ENCODE measurements at places on chromosomes 1 and 21.

DNA sequence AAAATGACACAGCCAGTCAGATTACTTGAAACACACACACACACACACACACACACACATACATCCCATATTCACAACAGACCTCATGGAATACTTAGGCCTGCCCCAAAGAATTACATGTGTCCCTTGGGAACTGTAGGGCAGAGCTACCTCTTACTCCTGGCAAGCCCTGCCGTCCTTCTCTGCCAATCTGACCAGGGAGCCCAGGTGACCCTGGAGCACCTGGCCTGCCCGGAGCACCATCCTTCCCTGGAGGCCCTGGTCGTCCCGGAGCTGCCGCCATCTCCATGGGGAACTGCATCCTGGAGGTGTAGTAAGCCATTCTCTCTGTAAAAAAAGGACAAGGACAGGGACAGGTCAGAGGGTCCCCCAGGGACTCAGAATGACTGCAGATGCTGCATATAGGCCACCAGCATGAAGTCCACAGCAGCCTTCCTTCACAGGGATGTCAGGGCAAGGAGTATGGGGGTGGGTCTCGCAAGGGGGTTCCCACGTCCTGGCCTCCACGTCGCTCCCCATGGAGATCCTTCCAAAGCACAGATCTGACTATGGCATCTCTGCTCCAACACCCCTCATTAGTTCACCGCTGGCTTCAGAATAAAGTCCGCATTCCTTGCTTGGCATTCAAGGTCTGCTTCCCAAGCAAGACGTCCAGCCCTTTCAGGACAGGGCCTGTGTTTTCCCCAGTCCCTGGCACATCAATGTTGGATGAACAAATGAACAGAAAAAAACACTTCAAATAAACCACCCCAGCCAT lies 9.2 kb upstream of the PEF1 start:
- DNase-seq = no peak

DNA sequence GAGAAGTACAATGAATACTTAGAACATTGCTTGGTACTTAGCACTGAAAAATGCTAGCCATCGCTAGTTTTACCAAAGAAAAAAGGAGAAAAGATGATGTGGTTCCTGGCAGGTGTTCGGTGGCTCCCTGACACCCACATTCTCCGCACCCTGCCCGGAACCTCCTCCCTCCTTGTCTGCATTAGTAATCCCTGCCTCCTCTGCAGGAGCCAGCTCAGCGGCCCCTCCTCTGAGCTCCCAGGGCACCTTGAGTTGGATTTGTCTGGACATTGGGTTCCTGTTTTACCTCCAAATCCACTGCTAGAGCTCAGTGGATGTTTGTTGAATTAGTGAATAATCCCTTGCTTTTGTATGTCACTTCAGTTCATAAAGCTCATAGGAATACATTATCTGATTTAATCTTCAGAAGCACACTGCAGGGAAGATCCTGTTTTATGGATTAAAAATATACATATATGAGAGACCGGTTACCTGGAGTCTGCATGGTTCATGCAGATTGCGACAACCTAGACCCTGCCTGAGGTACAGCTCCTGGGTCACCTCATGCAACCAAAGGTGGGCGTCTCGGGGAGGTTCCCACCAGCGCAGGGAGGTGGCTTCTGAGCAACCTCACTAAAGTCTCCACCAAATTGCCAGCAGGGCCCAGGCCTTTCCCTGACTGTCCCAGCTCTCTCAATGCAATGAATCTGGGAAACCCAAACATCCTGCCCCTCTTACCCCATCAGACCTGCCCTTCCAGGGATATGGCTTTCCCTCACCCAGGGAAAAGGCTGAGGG lies 24.2 kb downstream of the PCAT6 start:
- DNase-seq = no peak

- DNase-seq = no peak
Observed at GRCh38 chr21:28632755-28633408, 359.8 kb downstream of the LTN1 start.

DNA sequence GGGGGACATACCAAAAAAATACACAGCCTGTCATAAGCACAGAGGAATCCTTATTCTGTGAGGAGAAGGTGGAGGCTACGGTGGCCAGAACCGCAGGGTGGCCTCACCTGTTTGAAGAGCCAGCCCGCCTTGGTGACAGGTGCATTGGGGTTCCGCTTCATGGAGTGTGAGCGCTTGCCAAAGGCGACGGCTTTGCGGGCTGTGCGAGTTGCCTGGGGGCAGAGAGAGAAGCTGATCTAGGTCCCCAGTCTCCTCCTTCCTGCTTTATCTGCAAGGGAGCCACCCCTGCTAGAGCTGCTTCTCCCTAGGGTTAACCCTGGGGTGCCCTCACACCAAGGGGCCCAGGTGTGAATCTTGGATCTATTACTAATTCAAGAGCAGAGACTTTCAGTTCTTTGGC lies 54.3 kb upstream of the GOLT1A start:
- peak; percentile 63 for DNase-seq

- DNase-seq = peak; percentile 65
Observed at GRCh38 chr21:31866077-31866511, 6.7 kb upstream of the HUNK start.

GRCh38 chr1:36715797-36716196 lies 233.1 kb upstream of the CSF3R start:
- no peak for DNase-seq

DNA sequence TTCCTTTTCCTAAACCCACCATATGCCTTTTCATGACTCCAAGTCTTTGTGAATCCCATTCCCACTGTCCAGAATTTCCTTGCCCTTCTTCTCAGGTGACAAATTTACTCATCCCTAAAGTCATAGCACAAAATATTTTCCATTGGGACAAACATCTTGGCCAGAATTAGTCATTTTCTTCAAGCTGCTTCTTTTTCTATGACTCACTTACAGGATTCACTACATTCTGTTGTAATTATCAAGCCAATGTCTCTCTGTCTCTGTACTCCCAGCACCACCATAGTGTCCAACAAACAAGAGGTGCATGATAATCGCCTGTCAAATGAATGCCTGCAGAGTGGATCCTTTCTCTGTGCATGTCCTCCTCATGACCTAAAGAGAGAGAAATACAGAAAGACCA lies 37.8 kb downstream of the SGIP1 start:
- DNase-seq = no peak

DNA sequence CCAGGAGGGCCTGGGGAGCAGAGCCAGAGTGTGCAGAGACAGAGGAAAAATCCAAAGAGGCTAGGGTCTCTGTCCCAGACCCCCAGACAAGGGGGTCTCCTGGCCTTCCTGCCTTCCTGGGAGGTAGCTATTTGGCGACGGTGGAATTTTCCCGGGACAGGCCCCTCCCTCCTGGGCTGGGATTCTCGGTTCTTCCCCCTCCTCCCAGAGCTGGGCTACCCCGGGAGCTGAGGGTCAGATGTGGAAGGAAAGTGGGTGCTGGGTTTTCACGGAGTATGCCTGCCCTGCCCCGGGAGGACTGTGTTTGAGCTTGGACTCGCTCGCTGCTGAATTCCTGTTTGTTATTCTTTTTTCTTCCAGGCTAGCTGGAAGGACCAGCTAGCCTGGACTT lies 759 bp downstream of the AMPD2 start:
- DNase-seq = no peak

DNA sequence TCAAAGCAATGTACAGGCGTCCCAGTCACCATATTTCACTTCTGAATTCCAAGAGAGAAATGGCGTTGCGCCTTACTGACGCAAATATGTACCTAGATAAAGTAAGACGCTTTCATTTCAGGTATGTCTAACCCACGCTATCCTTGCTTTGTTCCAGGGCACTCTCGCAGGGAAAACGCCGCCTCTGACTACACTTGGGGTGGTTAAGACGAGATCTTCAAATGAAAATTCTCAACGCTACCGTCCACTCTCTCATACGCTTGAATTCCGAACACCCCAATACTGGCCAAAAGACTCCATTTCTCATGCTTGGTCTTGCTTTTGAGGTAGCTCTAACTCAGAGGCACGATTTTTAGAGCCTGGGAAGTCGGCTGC lies 736 bp upstream of the ZMPSTE24 start:
- DNase-seq = no peak

- DNase-seq = no peak
Observed at GRCh38 chr1:214044438-214045214, 56.9 kb downstream of the PROX1 start.

DNA sequence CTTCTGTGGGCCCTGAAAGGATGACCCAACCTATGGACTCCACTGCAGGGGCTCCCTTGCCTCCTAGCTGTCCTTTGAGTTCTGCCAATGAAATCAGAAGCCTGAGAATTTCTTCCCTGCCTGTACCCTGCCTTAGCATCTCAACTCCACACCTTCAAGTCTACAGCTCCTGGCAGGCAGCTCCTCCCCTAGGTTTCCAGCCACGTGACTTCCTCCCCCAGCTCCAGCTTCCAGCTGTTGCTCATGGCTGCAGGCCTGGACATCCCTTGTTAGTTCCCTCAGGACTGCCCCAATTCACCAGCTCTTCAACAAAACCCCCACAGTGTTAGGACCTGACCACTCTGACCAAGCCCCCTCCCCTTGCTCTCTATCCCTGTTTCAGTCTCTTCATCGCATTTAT lies 2.4 kb downstream of the RCAN1 start:
- DNase-seq = no peak

GRCh38 chr21:33249331-33250002 lies 16.7 kb upstream of the IL10RB start:
- DNase-seq = no peak

- no peak for DNase-seq
Observed at GRCh38 chr1:214548988-214549387, 2.4 kb downstream of the PTPN14 start.

DNA sequence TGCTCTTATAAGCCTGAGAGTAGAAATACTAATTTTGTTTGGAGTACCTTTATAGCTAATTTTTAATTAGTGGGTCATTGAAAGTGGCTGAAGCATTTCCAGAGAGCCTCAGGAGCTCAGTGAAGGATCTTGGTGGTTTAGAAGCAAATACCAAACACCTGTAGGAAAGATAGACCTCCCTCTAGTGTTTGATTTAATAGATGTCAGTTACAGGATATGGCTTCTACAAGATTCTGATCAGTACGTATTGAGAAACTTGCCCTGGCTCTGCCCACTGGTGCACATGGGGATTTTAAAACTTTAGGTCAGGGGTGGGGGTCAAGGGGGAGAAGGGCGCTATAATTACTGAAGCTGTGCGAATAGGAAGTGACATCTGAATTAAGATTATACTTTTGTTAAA lies 122.2 kb downstream of the POU2F1 start:
- DNase-seq = no peak

GRCh38 chr1:25107643-25108010 lies 124.7 kb downstream of the SYF2 start:
- no peak for DNase-seq

DNA sequence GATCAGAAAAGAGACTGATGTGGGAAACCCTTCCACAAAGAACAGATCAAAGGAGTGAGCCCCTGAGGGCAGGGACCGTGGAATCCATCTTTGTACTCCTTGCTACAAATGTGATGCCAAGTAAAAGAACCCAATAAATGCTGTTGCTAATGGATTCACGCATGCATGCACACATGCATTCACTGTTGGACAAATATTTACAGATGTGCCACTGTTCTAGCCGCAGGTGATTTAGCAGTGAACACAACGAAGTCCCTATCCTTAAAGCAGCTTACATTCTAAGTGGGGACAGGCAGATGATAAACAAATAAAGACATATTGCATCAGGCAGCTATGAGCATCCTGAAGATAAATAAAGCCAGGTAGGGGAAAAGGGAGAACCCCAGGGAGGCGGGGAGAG lies 67.8 kb downstream of the ITPKB start:
- DNase-seq = no peak

- DNase-seq = no peak
Observed at GRCh38 chr1:61341426-61341825, 259.1 kb downstream of the NFIA start.

DNA sequence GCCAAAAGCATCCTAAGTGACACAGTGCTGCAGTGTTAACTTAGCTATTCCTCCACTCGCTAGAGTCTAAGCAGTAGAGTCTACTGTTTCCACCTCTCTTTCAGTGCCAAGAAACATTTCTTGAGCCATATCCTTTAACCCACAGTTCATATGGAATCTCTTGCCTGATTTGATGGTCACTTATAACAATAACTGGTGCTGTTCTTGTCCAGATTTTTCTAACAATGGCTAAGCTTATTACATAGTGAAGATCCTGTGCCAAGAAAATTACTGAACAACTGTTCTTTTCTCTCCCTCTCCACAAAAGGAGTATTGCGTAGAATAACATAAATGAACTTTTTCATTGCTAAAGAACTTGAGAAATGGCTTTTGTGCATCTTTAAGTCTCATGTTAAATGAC lies 121.3 kb downstream of the CDC7 start:
- DNase-seq = no peak

GRCh38 chr21:34579411-34579810 lies 35.5 kb downstream of the RCAN1 start:
- no peak for DNase-seq

GRCh38 chr1:178781533-178782330 lies 56.7 kb downstream of the RALGPS2 start:
- no peak for DNase-seq

- no peak for DNase-seq
Observed at GRCh38 chr1:44677201-44677766, 2.8 kb downstream of the ARMH1 start.

- DNase-seq = no peak
Observed at GRCh38 chr1:212381397-212382035, 33.2 kb downstream of the PACC1 start.

DNA sequence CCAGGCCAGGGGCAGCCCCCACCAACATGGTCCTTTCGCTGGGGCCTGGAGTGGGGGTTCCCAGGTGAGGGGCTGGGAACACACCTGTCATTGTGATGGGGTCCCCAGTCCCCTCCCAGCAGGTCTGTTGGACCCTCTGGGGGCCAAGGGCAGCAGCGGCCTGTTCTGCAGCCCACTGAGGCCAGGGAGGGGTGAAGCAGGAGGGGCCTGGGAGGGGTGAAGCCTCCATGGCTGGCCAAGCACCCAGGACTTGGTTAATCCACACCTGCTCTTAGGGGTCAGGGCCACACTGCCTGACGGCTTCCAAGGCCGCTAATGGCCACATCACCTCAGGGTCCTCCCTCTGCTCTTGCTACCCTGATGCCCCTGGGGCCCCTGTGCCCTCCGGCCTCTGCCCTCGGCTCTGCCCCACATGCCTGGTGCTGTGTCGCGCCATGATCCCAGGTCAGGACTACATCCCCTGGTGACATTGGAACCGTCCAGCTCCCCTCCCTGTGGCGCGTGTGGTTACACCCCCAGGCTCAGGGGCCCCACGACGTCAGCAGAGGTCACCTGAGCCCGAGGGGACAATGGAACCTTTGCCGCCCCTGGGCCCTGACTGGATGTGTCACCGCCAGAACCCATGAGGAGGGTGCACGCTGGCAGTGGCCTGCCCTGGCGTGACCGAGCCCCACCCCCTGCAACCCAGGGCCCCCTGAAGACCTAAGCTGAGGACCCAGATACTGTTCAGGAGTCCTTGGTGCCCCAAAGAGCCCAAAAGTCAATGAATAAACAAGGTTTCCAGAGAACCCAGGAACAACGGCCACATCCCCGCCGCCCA lies 7.0 kb downstream of the TNFRSF18 start:
- DNase-seq = no peak
